NCI-H510A treated with DMSO at 0.1 percent for 48 hours (cell line): ENCODE measurements at places on chromosomes 13 and 19.

- DNase-seq: no peak
Measured at GRCh38 chr19:47901370-47901769, 15.3 kb upstream of the SULT2A1 start.

DNA sequence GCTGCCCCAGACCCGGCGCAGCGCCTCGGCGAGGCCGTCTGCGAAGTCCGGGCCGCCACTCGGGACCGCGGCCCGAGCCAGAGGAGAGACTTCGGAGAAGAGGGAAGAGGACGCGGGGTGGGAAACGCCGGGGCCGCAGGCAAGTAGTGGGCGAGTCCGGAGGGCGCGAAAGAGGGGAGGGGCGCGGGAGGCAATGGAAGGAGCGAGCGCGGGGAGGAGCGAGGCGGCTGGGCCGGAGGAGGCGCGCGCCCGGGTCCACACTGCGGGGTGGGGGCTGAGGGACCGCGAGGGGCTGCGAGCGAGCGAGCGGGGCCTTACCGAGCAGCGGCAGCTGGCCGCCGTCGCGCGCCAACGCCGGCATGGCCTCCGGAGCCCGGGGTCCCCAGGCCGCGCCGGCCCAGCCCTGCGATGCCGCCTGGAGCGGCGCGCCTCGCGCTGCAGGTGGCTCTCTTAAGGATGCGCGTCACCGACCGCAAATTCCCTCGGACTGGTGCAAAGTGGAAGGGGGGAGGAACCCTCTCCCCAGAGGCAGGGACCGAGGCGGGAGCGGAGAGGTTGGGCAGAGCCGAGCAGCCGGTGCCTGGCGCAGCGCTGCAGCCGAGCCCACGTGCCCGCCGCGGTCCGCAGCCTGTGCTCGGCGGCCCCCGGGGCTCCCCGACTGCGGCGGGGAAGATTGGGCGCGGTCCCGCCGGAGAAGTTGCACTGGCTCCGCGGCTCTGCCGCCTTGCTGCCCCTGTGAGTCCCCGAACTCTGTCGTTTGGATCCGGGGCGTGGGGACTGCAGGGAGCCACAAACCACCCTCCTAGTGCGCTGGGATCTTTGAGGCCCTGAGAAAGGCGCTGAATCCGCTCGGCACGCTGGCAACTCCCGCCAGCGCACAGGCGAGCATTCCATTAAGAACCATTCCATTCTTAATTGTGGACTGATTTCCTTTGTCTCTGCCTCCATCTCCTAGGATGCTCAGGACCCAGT lies at the start of gene FLT3:
Gene FLT3, minus strand, starts transcription at position 427 of the 972 bp plus-strand sequence. Its CDS starts 66 bp downstream, at position 361.
- DNase-seq: peak; percentile 52

DNA sequence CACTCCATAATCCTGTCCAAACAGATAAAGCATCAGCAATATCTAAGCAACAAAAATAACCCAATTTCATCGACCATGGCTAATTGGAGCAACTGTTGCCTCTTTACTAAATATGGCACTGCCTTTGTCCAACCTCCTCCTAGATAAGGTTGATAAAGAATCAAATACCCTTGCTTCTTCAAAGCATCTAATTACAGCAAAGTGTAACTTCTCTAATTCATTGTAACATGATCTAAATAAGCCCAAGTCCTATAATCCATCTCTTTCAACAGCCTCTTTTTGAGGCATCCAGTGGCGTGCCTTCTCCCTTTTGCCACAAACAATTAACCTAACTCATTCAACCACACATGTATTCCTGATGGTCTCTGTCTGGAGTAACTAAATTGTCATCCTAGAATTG lies 81.7 kb upstream of the KLHL1 start:
- DNase-seq: no peak

DNA sequence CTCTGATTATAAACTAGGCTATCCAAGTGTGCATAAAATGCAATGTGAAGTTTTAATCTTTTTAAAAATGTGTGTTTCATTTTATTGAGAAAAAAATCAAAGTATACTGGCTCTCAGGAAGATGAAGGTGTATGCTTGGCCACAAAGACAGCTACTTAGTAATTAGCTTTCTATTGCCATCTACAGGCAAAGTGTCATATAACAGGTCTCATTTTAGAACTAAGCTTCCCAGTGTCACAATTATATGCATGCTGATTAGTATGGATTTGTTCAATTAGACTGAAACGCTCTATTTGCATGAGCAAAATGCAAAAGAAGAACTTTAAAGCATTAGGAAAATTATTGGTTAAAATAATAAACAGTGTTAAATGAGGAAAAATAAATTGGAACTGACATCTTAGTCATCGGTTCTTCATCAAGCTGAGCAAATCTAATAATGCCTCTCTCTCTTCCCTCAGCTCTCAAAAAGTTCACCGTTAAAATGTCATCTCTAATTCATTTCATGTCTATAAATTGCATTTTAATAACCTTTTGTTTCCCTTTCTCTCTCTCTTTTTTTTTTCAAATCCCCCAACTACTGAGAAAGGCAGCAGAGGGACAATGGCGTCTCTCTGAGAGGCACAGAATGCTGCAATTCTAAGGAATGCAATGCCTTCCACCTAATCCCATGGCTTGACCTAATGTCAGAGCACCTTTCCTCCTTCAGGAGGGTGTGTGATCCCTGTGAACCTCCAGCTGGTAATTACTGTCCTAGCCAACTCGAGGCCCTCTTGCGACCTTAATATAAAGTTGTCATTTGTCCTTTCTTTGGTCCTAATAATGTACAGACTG lies 313.1 kb upstream of the MAB21L1 start:
- peak; percentile 14 for DNase-seq

DNA sequence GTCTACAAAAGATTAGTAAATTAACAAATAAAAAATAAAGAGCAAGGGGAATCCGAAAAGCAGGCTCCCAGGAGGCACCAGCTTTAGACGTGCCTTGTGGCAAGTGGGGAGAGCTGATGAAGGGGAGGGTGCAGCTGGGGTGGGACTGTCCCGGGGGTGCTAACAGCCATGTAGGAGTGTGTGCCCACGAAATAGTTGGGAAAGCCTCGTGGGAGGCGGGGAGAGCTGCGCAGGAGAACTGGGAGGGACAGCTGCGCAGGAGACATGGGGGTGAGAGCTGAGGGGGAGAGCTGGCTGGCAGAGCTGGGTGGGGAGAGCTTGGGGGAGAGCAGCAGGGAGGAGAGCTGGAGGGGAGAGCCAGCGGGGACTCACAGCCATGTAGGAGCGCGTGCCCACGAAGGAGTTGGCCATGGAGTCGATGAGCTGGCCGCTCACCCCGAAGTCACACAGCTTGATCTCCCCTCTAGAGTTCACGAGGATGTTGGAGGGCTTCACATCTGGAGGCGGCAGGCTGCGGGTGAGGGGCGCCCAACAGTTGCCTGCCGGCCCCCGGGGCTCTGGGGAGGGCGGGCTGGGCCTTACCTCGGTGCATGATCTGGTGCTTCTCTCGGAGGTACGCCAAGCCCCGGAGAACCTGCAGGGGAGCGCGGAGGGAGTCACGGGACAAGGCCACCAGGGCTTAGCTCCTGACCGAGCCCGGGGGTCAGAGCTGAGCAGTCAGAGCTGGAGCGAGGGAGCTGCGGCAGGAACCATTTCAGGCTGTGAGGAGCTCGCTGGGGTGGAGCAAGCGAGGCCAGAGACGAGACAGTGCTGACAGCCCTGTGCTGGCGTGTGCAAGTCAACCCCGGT lies 23.1 kb downstream of the MAP2K2 start:
- DNase-seq: no peak

- DNase-seq: no peak
Measured at GRCh38 chr19:2047076-2047448, 4.0 kb downstream of the MKNK2 start.

DNA sequence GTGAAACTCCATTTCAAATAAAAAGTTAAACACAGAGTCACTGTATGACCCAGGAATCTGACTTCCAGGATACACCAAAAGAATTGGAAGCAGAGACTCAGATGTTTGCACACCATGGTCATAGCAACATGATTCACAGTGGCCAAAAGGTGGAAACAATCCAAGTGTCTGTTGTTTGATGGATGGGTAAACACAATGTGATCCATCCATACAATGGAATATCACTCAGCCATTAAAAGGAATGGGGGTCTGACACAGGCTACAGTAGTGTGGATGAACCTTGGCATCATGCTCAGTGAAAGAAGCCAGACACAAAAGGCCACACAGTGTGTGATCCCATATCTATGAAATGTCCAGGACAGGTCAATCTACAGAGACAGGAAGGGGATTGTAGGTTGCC lies 174.3 kb downstream of the PTPRS start:
- no peak for DNase-seq

DNA sequence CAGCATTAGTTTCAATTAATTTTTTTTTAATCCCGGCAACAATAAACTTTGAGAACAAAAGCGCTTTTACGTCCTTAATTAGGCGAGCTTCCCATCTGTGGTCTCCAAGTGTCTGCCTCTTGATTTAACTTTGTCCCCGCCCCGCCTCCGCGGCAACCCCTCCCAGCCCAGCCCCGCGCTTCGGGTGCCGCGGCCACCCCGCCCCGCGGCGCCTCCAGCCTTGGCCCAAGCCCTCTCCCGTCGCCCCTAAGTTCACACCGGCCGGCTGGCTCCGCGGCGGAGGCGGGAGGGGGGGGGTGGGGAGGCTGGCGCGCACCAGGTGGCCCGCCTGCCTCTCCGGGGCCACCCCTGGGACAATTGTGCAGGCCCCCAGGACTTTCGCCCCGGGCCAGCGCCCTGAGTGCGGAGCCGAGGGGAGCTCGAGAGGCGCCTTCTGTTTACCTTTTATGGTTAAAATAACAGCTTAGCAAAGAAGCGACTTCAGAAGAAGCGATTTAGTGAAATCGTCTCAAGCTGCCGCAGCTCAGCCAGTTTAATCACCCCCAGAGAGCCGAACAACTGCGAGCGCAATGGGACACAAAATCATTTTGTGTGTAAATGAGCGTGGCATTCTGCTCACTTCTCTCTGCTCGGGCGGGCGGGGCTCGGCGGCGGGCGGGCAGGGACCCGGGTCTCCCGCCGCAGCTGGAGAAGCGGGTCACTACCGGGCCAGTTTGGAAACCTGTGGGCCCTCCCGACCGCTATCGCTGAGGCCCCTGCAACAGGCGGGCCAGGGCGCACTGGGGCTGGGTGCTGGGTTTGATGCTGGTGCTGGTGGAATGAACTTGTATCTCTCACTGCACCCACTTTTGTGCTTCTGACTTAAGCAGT lies 1.4 kb downstream of the KCTD15 start:
- peak; percentile 45 for DNase-seq

DNA sequence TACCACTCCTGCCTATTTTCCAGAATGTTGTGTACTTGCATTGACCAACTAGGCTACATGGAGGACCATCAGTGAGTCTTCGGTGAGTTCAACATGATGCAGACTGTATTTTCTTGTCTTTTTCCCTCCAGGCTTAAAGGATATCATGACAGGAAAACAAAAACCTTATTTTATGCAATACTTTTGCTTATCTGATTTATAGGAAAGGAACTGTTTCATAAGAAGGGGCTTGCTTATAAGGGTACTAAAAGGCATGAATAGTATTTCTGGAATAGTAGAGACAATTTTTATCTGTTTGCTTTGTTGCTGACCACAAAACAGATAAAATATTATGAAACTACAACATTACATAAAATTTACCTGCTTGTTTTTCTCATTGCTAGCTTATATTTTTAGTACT lies 374.7 kb downstream of the KLF5 start:
- no peak for DNase-seq

DNA sequence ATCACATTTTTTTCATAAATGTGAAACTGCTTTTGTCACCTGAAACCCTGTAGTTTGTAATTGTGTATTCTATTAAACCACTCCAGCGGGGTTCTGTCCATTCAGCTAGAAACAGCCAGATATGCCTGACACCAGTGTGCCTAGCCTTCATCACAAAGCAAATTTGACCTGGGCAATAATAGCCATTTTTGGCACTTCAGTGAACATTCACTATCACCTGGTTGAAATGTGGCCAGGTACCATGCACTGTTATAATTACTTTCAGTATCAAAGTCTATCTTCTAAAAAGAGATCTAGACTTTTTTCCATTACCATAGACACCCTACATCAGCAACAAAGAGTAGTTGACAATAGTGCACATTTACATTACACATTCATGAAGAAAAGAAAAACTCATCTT lies 64.5 kb downstream of the ZNF257 start:
- no peak for DNase-seq

- DNase-seq: peak; percentile 44
Measured at GRCh38 chr19:55418185-55418584, 10.6 kb upstream of the UBE2S start.

DNA sequence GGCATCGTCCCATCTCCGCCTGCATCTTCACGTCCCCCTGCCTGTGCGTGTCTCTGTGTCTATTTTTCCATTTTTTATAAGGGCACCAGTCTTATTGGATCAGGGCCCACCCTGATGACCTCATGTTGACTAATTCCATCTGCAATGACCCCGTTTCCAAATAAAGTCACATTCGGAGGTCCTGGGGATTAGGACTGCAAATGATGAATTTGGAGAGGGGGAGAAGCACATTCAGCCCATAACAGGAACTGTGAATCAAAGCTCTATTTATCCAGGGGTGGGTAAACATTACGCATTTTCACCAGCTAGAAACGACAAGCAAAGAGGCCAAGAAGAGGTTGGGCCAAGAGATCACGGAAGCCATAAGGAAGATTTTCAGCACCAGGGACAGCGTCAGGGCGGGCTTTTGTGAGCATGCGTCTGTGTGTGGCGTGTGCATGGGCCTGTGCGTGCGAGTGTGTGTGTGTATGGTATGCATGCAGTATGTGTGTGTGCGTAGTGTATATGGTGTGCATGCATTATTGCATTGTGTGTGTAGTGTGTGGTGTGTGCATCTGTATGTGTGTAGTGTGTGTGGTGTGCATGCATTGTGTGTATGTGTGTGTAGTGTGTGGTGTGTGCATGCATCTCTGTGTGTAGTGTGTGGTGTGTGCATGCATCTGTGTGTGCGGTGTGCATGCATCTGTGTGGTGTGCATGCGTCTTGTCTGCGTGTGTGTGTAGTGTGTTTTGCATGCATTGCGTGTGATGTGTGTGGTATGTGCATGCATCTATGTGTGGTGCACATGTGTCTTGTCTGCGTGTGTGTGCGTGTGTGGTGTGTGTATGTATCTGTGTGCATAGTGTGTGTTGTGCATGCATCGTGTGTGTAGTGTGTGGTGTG lies 19.6 kb downstream of the CELF5 start:
- no peak for DNase-seq

DNA sequence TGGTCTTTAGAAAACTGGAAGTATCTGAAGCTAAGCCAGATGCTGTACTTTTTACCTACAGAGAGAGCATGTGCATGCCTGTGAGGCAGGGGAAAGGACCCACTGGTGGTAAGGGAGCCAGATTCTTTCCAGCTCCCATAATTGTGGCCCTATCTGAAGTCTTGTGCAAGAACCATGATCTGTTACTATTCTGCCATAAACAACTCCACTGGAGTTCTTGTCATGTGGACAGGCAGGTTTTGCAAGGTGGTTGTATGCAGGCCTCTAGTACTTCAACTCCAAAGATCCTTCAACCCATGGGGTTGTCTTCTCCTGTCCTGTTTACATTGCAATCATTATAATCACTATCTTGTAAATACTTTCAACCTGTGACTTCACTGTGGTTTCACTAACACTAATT lies 14.1 kb downstream of the PROSER1 start:
- peak; percentile 20 for DNase-seq

DNA sequence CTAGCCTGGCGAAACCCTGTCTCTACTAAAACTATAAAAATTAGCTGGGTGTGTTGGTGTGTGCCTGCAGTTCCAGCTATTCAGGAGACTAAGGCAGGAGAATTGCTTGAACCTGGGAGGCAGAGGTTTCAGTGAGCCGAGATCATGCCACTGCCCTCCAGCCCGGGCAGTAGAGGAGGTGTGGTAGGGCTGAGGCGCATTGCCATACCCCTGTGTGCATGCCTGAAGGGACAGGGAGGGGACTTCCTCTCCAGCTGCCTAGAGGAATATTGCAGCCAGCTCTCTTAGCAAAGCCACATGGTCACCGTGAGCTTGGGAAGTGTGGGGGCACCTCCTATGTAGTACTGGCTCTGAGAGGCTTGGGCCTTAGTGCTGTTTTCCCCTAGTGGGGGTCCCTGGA lies 29.2 kb upstream of the PEPD start:
- no peak for DNase-seq

- no peak for DNase-seq
Measured at GRCh38 chr13:32378012-32378411, 49.9 kb downstream of the N4BP2L1 start.
